ENCODE measurements at places on chromosomes 4 and X.

DNA sequence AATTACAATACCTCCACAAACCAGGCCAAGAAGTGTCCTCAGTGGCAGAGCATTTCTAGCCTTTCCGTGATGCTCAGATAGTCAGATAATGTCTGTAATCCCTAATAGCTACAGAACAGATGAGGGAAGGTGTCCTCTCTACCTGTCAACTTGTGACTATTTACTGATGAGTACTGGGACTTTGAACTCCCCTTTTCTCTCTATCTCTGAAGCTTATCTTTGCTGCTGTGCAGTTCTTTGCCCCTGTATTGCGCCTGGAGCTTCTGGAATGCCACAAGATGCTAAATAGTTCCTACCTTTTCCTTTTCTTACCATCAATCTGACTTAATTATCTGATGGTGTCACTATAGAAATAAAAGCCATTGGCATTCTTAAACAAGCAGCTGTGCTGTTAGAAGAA lies 30.5 kb downstream of the FGF2 start:
- DNase-seq = no peak

DNA sequence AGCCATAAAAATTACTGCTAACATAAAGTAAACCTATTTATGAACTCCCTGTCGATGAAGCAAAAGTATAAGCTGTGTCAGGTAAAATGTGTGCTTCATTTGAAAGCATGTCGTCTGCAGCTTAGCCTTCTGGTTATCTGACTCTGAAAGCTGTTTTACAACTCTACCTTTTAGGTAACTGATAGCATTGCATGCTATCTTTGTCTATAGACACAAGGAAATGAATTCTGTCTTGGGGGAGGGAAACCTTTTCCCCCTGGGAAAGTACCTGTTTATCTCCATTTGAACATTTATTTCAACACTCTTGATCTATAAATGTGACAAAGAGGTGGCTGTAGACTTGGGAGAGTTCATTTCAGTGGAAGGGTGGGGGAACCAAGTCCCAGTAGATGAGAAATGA lies 51.4 kb downstream of the RAB40A start:
- no peak for DNase-seq

DNA sequence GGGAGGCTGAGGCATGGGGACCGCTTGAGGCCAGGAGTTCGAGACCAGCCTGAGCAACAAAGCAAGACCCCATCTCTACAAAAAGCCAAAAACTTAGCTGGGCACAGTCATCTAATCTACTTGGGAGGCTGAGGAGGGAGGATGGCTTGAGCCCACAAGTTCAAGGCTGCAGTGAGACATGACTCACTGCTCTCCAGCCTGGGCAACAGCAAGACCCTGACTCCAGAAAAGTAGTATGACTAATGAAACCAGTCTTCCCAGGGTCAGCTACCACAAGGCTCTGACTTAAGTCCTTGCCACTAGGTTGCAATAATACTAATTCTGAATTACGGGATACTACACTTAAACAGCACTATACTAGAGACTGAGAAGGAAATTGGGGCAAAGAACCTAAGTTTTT lies 33.1 kb downstream of the ERVMER34-1 start:
- DNase-seq = no peak

- no peak for DNase-seq
These were observed 45.5 kb upstream of the PBDC1 start for GRCh38 chrX:76127341-76127740.

- no peak for DNase-seq
These were observed 663.6 kb downstream of the STIM2 start for GRCh38 chr4:27524224-27524623.
